Progenitor cell of endocrine pancreas (in vitro differentiated cells): ENCODE measurements at places on chromosomes 6 and 20. TPM values are rescaled to one million over a fixed set of nuclear protein-coding genes. Genes with fewer than 3 reads are reported as not detected.

DNA sequence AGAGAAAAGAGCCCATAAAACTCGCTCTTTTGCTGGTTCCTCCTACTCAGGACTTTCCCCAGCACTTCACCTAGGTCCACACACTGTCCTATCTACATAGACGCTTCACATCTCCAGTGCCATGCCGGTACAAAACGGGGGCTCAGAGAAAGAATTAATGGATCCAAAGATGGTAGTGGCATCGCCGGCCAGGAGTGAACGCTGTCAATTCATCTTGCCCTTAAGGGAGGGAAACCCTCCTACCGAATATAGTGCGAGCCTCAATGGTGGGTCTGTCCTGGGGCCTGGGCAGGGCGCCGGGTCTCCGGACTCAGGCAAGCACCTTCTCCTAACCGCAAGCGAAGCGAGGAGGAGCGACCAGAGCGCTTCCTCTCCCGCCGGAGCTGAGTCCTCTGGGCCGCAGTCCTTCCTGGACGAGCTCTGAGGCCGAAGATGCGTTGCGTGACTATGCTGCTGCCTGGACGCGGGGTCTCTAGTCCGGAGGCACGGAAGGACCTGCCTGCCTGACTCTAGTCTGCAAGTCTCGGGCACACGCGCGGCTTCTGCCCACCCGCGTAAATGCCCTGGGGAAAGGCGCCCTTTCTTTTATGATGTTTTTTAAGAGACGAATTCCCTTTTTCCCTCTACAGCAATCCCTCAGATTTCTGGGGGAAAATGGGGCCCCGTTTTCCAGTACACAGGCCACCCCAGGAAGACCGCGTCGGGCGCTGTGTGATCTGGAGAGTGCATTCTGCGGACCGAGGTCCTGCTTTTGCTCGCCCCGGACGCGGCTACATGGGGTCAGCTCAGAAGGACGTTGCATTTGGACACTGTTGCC is 100.1 kb upstream of the PRDM1 start:
- no peak for DNase-seq

- DNase-seq: no peak
Observed at GRCh38 chr6:87279196-87279595, 43.2 kb upstream of the SMIM8 start.

GRCh38 chr6:44508646-44509045 is 121.1 kb downstream of the CDC5L start:
- no peak for DNase-seq

DNA sequence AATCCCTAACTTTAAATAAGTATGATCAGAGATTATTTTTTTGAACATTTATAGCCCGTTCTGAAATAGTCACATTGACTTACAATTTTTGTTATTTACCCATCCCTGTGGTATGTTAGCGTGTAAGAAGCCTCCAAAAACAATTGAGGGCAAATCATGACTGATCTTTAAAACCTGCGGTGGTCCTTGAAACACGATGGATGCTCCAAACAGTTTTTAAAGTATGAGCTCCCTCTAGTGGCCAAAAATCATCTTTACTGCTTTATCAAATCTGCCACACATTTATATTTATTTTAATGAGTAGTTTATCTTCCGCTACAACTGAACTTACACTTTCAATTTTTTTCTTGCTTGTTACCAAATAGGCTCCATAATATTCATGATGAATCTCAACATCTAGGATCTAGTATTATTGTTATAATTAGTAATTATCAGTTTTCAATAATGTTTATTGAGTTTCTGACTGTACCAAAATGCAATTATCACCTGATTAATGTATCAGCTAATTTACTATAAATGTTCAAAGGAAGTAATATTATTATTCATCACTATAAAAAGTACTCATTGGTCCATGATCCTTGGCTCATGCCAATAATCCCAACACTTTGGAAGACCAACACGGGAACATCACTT is 52.2 kb downstream of the MARCKS start:
- DNase-seq: no peak

DNA sequence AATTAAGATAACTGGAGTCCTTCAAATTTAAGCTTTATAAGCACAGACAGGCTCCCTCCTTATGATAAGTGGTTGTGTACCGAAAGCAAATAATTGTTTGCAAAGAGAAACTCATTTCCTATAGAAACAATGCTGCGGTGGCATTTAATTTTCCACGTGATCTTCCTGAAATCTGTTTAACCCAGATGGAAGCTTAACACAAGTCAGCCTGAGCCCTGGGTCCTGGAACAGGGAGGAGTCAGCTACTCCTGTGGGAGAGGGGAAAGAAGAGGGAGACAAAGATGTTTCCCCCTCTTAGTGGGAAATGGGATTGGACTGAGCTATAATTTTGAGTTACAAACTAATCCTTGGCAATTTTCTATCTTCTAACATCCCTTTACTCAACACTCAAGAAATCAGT is 136.5 kb downstream of the ELOVL4 start:
- no peak for DNase-seq

GRCh38 chr6:101728388-101728787 is 334.9 kb downstream of the GRIK2 start:
- DNase-seq: no peak

- no peak for DNase-seq
Observed at GRCh38 chr6:125714441-125715090, 34.9 kb upstream of the HEY2 start.

CST7 gene
- total RNA-seq: not detected in 2 replicates

HLA-DPA1 gene
- total RNA-seq: 0.89 and 1.8 TPM in 2 replicates

RNF182 gene
- total RNA-seq: 1.9 and 2.5 TPM in 2 replicates

SLC22A23 gene
- 17.1 and 19.4 TPM in 2 replicates for total RNA-seq

MED23 gene
- 36.2 and 39.4 TPM in 2 replicates for total RNA-seq

FRK gene
- 8.6 and 8.8 TPM in 2 replicates for total RNA-seq

GMNN gene
- 65.4 and 69.2 TPM in 2 replicates for total RNA-seq
